ENCODE measurements at places on chromosomes 13 and 19. TPM values are rescaled to one million over a fixed set of nuclear protein-coding genes. Genes with fewer than 3 reads are reported as not detected.

DNA sequence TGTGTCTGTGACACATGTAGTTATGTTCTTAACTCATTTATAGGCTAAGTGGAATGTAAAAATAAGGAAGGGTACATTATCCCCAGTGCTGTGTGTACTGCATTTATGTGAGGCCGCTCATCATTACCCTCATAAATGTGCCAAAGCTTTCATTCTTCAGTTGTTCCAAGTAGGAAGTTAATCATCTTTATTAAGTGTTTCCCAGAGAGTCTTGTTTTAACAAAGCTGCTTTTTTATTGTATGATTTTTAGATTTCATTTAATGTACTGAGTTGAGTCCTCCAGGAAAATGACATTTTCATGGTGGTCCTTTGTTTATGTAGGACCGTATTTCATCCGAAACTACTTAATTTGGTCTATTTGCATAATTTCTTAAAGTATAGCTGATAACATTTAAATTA lies 379.8 kb downstream of the DLEU7 start:
- no peak overlapping the region for H3K4me3 ChIP-seq
- no peaks in the 10 kb centered on the region for H3K36me3 ChIP-seq
- no peaks in the 10 kb centered on the region for H3K4me1 ChIP-seq
- no peak for DNase-seq

DNA sequence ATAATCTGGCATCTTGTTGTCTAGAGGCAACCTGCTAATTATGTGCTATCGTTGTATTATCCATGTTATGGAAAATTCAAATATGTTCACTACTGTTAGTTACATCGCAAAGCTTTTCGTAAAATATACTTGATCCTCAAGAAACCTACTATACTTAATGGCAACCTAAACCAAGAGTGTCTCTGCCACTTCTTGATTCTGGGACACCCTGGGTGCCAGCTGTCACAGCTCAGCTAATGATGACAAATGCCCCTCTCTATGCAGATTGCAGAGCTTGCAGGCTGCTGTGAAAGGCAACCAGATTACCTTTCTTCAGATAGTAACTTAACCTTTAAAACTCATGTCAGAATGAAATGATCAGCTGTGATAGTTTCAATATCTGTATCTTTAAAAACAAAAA lies 8.9 kb upstream of the MAB21L1 start:
- no peak for DNase-seq
- no peaks in the 10 kb centered on the region for H3K4me1 ChIP-seq
- no peak overlapping the region for H3K27ac ChIP-seq

DNA sequence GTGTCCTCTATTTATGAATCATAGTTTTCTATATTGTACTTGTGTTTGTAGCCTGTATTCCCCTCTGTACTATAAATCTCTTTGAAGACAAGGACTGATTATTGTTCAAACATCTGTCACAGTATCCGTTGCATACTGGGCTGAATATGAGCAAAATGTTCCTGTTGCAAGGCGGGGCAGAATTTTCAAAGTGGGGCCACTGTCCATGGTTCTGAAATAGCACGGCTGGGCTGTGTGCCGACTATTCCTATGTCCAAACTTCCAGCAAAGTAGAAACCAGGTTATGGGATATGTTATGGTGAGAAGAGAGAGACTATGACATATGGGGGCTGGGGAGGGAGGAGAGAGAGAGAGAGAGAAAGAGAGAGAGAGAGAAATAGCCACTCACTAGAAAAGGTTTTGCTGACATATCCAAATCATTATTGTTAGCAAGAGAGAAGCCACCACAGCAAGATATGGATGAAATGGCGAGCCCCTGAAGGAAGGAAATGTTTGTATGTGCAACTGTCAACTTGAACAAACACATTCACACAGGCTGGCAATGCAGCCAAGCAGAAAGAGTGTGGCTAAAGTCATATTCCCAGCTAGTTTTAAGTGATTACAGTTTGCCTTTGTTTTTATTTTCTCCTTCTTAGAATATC lies 107.0 kb upstream of the GPR12 start:
- no peak for DNase-seq
- no peaks in the 10 kb centered on the region for H3K4me1 ChIP-seq
- no peak overlapping the region for H3K27ac ChIP-seq
- H3K36me3 ChIP-seq: no peaks in the 10 kb centered on the region

- no peaks in the 10 kb centered on the region for H3K4me1 ChIP-seq
- no peak overlapping the region for H3K27ac ChIP-seq
- no peaks in the 10 kb centered on the region for H3K27me3 ChIP-seq
Measured at GRCh38 chr19:34325981-34326787, 38.8 kb upstream of the GPI start.

Gene CPAMD8
- total RNA-seq: 6.8 TPM

DNA sequence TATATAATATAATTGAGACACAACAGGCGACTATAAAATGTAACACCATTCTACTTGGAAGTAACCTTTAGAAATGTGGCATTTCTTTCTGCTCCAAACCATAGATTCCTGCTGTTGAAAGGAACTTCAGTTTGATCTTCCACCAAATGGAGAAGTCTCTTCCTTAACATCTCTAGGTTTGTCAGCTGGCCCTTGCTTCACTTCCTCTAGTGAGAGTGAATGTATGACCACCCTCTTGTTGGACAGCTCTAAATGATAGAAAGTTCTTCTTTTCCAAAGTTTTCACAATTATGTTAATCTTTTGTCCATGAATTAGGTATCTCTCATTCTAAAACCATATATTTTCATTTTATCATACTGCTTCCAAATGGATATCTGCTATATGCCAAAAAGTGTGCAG lies 13.8 kb upstream of the COG6 start:
- no peaks in the 10 kb centered on the region for H3K27me3 ChIP-seq
- no peaks in the 10 kb centered on the region for H3K36me3 ChIP-seq
- no peak overlapping the region for H3K4me3 ChIP-seq
- H3K27ac ChIP-seq: no peak overlapping the region

Gene KL
- total RNA-seq: 4.0 TPM

Gene SPC24
- total RNA-seq: 2.0 TPM

- H3K4me1 ChIP-seq: no peaks in the 10 kb centered on the region
- peaks cover 21% of the 10 kb centered on the region for H3K36me3 ChIP-seq
- no peak overlapping the region for H3K27ac ChIP-seq
- no peaks in the 10 kb centered on the region for H3K27me3 ChIP-seq
- H3K4me3 ChIP-seq: no peak overlapping the region
- no peak for DNase-seq
Measured at GRCh38 chr13:28204043-28204442, 65.7 kb downstream of the PAN3 start.

GRCh38 chr19:51571599-51571998 lies 516 bp downstream of the ZNF175 start:
- peak overlapping the region; percentile 55 for H3K4me3 ChIP-seq
- no peaks in the 10 kb centered on the region for H3K27me3 ChIP-seq
- peaks cover 18% of the 10 kb centered on the region for H3K36me3 ChIP-seq
- DNase-seq: no peak
- peak overlapping the region; percentile 70 for H3K27ac ChIP-seq

- H3K4me1 ChIP-seq: no peaks in the 10 kb centered on the region
- no peak for DNase-seq
- peaks cover 7% of the 10 kb centered on the region for H3K36me3 ChIP-seq
Measured at GRCh38 chr13:110495376-110495775, 66.1 kb downstream of the RAB20 start.

GRCh38 chr13:76825430-76825829 lies 60.8 kb downstream of the KCTD12 start:
- H3K27me3 ChIP-seq: no peaks in the 10 kb centered on the region
- H3K4me1 ChIP-seq: peaks cover 11% of the 10 kb centered on the region
- H3K36me3 ChIP-seq: no peaks in the 10 kb centered on the region
- no peak for DNase-seq
- no peak overlapping the region for H3K27ac ChIP-seq
- no peak overlapping the region for H3K4me3 ChIP-seq

GRCh38 chr19:17327654-17328516 lies 6.8 kb downstream of the ANO8 start:
- peak; percentile 89 for DNase-seq
- peaks cover 25% of the 10 kb centered on the region for H3K27me3 ChIP-seq
- no peaks in the 10 kb centered on the region for H3K36me3 ChIP-seq
- peak overlapping the region; percentile 50 for H3K4me3 ChIP-seq
- H3K4me1 ChIP-seq: peaks cover 10% of the 10 kb centered on the region

- H3K4me1 ChIP-seq: peaks cover 15% of the 10 kb centered on the region
- no peak overlapping the region for H3K4me3 ChIP-seq
- H3K27me3 ChIP-seq: peaks cover 23% of the 10 kb centered on the region
- DNase-seq: no peak
Measured at GRCh38 chr13:31038834-31039552, 106.5 kb downstream of the TEX26 start.

- H3K36me3 ChIP-seq: no peaks in the 10 kb centered on the region
- H3K27me3 ChIP-seq: no peaks in the 10 kb centered on the region
- DNase-seq: no peak
Measured at GRCh38 chr13:68888832-68889231, 1218.8 kb upstream of the ATXN8OS start.

Gene DNASE2
- total RNA-seq: 28.2 TPM

- H3K4me1 ChIP-seq: peaks cover 11% of the 10 kb centered on the region
- peaks cover 10% of the 10 kb centered on the region for H3K27me3 ChIP-seq
- H3K36me3 ChIP-seq: no peaks in the 10 kb centered on the region
- H3K4me3 ChIP-seq: no peak overlapping the region
- no peak for DNase-seq
Measured at GRCh38 chr13:112980434-112980833, 11.4 kb downstream of the MCF2L start.
